ENCODE measurements at places on chromosomes 6 and 20.

GRCh38 chr6:72639920-72640614, 18.2 kb downstream of the KCNQ5 start:
- no peak for DNase-seq

DNA sequence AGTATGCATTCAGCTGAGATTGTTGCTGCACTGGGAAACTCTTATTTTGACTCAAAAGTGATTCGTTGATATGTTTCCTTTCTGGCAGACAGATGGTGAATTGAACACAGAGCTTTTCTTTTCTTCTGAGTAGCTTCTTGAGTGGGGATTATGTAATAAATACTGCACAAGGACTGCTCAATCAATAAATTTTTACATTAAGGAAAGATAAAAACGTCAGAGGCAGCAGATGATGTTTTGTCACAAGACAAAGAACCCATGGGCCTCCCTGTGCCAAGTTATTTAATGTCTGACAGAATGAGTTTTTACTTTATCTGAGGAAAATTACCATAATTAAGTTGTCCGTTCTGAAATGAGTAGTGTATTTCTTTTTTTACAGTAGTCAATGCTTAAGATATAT, 460.3 kb downstream of the UTRN start:
- peak; percentile 68 for DNase-seq

- DNase-seq: no peak
Measured at GRCh38 chr6:170101281-170102035, 189.4 kb downstream of the DLL1 start.

GRCh38 chr6:120354452-120355098, 979.7 kb downstream of the TBC1D32 start:
- DNase-seq: no peak

DNA sequence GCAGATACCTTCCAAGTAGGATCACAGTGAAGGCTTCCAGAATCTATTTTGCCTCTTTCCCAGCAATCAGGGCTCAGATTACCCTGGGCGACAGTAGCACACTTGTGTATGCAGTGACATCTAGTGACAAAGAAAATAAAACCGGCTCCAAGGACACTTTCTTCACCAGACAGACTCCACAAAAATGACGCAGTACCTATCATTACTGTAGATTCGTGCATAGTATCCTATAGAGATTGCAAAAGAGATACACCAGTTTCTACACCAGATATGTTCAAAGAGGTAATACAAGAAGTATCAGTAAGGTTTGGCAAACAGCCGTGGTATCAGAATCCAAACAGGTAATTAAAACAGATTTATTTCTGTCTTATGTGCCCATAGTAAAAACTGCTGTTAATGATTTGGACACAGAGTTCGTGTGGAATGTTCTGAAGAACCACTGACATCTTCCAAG, 600.4 kb upstream of the JAG1 start:
- DNase-seq: peak; percentile 41

- DNase-seq: no peak
Measured at GRCh38 chr20:17385798-17386197, 145.4 kb downstream of the BFSP1 start.

DNA sequence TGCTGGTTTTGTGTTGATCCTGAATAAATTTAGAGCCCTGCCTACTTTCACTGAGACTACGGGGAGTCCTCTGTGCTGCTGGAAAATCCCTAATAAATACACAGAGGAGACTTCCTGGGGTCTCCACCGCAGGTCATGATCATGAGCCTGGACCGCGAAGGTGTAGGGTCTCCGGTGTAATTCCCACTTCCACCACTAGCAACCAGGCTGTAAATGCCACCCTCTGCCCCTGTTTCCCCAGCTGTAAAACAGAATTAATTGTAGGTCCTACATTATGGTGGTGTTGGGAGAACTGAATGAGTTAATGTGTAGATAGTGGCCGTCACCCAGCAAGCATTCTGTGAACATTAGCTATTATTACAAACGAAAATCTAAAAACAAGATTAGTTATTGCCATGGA, 191.6 kb upstream of the THBS2 start:
- no peak for DNase-seq

- DNase-seq: no peak
Measured at GRCh38 chr20:31934968-31935764, 16.7 kb downstream of the PDRG1 start.

Data from NCI-H2081 treated with DMSO at 0.1 percent for 48 hours (cell line).